ENCODE measurements at places on chromosomes 11 and 22.

- DNase-seq, result no peak
Measured at GRCh38 chr11:30333405-30333804, 10.5 kb downstream of the ARL14EP start.

- DNase-seq, result no peak
Measured at GRCh38 chr11:8748317-8748716, 65.7 kb downstream of the RPL27A start.

GRCh38 chr22:42842658-42843370 is 14.3 kb downstream of the ARFGAP3 start:
- no peak for DNase-seq

DNA sequence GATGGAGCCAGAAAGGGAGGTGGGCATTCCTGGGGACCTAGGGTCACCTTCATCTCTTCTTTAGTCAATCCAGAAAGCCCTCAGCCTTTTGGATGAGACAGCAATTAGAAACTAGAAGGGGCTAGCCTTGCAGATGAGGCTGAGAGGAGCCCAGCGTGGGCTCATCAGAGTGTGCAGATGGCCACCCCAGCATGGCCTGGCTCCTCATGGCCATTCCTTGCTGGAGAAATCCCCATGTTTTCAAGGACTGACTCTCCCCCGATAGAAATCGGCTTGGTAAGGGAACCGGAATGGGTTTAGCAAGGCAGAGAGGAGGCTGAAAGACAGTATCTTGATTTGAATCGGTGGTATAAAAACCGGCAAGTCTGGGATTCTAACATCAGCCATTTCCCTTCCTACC is 274.6 kb downstream of the BUD13 start:
- DNase-seq, result no peak

DNA sequence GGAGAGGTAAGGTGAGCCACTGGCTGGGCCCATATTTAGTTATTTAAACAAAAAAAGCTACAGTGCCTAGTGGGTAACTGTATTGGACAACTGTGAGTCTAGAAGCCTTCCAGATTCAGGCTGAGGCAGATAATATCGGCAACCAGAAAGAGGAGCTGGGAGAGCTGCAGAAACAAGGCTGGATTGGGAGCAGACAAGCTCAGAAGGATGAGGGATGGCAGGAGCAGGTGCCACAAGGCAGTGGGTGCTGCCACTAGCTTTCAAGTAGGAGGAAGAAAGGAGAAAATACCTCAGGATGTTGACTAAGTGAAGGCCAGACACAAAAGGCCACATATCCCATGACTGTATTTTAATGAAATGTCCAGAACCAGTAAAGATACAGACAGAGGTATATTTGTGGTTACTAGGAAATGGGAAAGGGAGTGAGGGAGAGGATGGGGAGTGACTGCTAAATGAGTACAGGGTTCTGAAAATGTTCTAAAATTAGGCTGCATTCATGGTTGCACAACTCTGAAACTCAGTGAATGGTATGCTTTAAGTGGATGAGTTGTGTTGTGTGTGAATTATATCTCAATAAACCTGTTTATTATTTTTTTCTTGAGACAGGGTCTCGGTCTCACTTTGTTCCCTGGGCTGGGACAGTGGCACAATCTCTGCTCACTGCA is 11.8 kb upstream of the RAPSN start:
- no peak for DNase-seq

GRCh38 chr11:45918962-45919675 is 1.4 kb upstream of the PEX16 start:
- DNase-seq, result no peak

- DNase-seq, result no peak
Measured at GRCh38 chr22:33006220-33006954, 51.8 kb downstream of the SYN3 start.

GRCh38 chr22:21087119-21087518 is 41.4 kb downstream of the LRRC74B start:
- no peak for DNase-seq

DNA sequence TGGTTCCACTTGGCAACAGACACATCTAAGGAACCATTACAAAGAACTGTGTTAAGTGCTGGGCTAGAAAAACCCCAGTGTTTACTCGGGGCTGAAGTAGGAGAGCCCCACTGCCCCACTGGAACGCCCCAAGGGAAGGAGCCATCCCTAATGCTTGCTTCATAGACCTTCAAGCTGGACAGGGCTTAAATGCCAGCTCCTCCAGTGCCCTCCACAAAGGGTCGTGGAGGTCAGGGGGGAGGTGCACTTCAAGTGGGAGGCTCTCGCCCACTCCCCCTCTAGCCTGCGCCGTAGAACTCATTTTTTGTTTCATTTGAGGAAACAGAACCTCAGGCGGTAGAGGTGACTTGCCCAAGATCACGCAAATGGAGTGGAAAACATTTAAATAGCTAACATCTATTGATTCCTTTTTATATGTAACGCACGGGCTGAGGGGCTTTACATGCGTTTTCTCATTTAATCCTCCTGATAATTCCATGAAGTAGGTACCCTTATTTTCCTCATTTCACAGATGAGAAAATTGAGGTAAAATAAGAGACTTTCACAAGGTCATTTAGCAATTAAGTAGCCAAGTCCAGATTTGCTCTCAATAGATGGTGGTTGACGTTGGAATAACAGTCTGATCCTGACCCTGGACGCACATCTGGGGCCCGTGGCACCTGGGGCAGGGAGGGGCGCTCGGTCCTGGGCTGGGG is 545 bp upstream of the ZDHHC13 start:
- DNase-seq, result no peak

- DNase-seq, result no peak
Measured at GRCh38 chr22:31615940-31616314, 46.1 kb downstream of the PISD start.

GRCh38 chr11:126160345-126161022 is 51.0 kb downstream of the RPUSD4 start:
- no peak for DNase-seq

GRCh38 chr11:13343067-13343466 is 65.5 kb downstream of the BMAL1 start:
- no peak for DNase-seq

DNA sequence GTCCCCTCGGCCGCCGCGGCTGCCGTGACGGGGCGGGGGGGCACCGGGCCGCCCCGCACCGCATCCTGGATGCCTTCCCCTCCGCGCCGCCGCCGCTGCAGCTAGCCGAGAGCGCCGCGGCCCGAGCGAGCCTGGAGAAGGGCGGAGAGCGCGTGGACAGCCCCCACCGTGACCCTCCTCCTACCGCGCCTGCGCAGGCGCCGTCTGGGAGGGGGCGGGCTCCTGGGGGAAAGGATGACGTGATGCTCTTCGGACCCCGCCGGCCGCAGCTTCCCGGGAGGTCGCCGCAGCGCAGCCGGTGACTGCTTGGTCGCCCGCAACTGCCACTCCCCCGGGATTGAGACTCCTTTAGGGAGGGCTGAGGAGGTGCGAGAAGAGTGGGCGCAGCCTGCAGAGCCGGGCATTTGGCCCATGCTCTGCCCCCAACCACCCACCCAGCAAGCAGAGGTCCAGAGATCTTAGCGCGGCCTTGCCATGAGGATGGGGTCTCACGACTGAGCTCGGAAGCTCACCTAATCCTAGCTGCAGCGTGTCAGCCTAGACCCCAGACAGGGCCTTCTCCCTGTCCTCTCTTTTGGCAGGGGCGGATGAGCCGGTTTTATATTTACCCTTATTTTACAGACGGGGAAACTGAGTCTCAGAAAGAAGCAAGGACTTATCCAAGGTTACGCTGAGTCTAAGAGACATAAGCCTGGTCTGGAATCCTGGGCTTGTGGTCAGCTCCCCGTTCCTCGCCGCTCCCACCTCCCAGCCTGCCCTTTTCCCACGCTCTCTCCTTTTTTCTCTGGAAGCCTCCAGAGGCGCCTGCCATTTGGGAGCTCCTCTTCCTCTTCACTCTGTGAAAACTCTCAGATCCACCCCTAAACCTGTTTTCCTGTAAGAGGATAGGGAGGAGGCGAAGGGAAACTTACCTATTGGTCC is at the start of gene DENND5A:
Gene DENND5A (minus strand): TSS at position 140 of the 921 bp plus-strand sequence. CDS start 281 bp downstream, outside the sequence.
- peak; percentile 32 for DNase-seq

- no peak for DNase-seq
Measured at GRCh38 chr11:87022254-87022653, 15.5 kb upstream of the TMEM135 start.

GRCh38 chr11:706439-706956 is 467 bp downstream of the EPS8L2 start:
- no peak for DNase-seq

DNA sequence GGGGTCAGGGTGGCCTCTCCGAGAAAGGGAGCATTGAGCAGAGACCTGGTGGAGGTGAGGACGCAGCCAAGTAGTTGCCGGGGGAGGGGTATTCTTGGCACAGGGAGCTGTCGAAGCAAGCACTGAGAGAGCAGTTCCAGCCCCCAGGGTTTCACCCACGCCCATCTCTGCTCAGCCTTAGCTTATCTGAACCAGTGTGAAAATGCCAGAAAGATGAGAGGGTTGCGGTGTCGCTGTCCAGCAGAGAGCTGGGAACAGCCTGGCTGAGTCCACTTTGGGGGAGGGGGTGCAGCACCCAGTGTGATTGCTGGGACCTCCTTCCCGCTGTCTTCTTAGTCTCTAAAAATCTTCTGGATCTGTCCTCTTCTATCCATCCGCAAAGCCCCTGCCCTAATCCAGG is 123.3 kb upstream of the TBCEL start:
- no peak for DNase-seq

DNA sequence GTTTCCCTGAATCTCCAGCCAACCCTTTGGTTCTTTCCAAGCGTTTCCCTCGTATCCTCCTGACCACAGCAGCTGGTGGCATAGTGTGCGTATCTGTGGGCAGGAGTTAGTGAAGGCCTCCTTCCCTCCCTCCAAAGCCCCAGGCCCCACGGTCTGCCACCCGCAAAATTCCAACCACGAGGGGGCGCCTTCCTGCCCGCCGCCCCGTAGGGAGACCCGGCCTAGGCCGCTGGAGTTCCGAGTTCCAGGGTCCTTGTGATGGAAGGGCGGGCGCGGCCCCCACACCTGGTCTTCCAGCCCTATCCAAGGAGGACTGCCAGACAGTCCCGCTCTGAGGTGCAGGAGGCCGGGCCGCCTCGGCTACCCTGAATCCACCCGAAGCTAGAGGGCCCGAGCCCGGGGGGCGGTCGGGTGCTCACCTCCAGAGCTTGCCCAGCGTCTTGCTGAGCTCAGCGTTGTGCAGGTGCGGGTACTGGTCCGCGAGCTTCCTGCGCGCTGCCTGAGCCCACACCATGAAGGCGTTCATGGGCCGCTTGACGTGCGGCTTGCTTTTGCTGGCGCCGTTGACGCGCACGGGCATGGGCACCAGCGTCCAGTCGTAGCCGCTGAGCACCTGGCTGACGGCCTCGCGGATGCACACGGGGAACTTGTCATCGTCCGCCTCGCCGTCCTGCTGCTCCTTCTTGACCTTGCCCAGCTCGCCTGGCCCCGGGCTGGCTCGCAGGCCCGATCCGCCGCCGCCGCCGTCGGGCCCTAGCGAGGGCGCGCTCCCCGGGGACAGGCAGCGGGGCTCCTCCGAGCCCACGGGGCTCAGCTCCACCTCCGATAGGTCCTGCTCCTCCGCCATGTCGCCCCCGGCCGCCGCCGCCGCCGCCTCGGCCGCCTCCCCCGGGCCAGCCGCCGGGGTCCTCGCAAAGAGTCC is 1.2 kb downstream of the SOX10 start:
- no peak for DNase-seq

DNA sequence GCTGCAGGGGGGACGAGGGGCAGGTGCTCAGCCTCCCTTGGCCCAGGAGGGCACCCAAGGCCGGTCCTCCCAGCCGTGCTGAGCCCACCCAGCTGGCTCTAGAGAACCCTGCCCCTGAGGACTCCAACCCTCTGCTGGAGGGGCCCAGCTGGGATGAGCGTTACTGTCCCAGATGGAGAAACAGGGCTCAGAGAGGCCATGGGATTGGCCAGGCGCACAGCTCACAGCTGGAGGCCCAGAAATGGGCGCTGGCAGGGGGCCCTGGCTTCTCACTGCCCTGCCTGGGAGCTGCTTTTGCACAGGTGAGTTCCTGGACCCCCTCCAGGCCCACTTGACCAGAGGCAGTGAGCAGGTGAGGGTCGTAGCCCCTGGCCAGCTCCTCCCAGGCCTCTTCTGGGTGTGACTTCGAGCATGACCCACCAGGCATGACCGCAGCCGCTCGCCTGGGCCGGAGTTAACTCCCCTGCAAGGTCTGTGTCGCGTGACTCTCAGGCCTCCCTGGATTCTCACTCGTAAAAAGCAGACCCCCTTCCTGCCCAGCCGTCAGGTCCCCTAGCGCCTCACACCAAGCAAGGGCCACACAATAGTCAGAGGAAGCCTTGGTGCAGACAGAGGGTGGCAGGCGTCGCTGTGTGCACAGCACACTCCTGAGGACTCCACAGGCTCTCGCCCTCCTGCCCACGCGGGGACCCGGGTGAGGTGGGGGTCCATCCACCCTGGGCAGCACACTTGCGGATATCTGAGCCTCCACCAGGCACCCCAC is 19.7 kb upstream of the IL17REL start:
- DNase-seq, result no peak

DNA sequence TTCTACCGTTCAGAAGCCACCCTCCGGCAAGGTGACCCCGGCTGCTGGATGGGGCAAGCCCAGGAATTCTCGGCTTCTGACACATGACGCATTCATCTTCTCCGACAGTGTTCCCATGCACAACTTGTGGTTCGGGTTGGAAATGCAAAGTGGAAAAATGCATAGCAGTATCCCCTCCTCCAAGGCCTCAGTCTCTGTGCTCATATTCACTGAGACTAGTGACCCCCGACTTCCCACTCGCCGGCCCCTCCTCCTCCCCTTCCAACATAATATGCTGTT is 70.0 kb upstream of the NTM start:
- DNase-seq, result no peak

- no peak for DNase-seq
Measured at GRCh38 chr11:100354736-100355135, 332.4 kb upstream of the ARHGAP42 start.

DNA sequence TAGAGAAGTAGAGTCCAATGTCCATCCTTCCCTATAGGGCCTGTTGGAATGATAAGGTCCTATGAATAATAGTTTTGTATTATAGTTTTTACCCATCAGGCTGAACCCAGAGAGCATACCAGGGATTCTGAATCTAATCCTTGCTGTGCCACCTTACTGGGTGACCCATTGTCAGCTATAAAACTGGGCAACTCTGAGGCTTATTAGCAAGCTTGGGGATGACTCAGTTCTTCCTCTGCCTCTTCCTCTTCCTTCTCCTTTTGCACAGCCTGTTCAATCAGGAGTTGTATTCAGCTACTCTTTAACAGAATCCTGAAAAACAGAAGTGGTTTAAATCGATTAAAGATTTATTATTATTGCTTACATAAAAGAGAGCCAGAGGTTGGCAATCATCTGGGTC is 8.9 kb downstream of the HEPHL1 start:
- DNase-seq, result no peak

DNA sequence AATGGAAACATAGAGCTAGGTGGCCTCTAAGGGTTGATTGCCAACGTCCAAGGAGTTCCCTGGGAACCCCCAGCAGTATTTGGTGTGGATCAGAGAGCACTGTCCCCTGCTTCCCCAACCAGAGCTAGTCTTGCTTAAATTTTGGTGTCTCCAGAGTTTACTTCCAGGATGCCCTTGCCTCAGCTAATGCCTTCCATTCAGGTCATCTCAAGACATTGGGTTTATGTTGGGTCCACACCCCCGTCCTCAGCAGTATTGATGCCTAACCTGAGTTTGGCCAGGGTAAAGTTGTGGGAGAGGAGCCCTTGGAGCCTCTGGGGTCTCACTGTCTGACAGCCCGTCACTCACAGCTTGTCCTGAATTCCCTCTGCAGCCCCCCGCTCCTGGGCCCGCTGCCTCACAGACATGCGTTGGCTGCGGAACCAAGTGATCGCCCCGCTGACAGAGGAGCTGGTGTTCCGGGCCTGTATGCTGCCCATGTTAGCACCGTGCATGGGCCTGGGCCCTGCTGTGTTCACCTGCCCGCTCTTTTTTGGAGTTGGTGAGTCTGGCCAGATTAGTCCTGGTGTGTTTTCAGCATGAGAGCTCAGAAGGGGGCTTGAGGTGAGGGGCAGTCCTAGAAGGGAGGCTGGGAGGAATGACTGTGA is 1.4 kb downstream of the RCE1 start:
- no peak for DNase-seq

All from stimulated activated CD4-positive, alpha-beta T cell treated with anti-CD3 and anti-CD28 coated beads, Interleukin-4, amount 100 ng/mL, for 48 hours (primary cell).